IMR-90 (cell line): ENCODE measurements at places on chromosomes 5 and 9. TPM values are rescaled to one million over a fixed set of nuclear protein-coding genes. Genes with fewer than 3 reads are reported as not detected.

The WWC1 gene
- total RNA-seq: 9.1 and 10.3 TPM in 2 replicates

The TMOD1 gene
- 0.18 and 0.28 TPM in 2 replicates for total RNA-seq

The SLC24A2 gene
- not detected in 2 replicates for total RNA-seq

The PCDHA8 gene
- total RNA-seq: under 0.01 TPM in 1 of 2 replicates, not detected in the other

The FBP1 gene
- not detected in 2 replicates for total RNA-seq

The CHD1 gene
- total RNA-seq: 33.7 and 61.7 TPM in 2 replicates

The DMGDH gene
- under 0.01 and 0.18 TPM in 2 replicates for total RNA-seq

The C5orf46 gene
- total RNA-seq: not detected in 2 replicates

The SLC34A3 gene
- not detected in 2 replicates for total RNA-seq

The JMY gene
- total RNA-seq: 3.2 and 5.6 TPM in 2 replicates

The PCDHB16 gene
- total RNA-seq: 0.18 and 0.56 TPM in 2 replicates

The IL33 gene
- total RNA-seq: not detected in 2 replicates

The SPATA6L gene
- total RNA-seq: 0.18 and 0.28 TPM in 2 replicates

GRCh38 chr5:4295663-4296339 lies 700.2 kb downstream of the IRX1 start:
- no peak for DNase-seq

GRCh38 chr5:154242442-154242841 lies 51.9 kb downstream of the GALNT10 start:
- no peak for DNase-seq

- DNase-seq: no peak
These were observed 7.2 kb downstream of the ZNF354B start for GRCh38 chr5:178866946-178867345.

DNA sequence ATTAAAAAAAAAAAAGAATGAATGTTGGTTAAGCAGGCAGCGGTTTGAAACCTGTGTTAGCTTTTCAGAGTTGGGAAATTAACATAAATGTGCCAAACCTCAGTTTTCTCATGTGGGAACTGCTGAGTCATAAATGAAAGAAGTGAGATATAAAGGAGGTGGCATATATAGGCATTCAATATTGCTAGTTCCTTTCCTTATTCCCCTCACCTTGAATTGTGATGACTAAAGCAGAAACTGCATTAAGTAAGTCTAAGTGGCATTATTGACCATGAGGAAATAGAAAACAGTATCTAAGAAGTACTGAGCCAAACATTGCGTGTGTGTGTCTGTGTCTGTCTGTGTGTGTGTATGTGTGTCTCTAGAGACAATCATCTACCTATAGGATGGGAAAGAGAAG lies 691.2 kb downstream of the TLR4 start:
- no peak for DNase-seq

DNA sequence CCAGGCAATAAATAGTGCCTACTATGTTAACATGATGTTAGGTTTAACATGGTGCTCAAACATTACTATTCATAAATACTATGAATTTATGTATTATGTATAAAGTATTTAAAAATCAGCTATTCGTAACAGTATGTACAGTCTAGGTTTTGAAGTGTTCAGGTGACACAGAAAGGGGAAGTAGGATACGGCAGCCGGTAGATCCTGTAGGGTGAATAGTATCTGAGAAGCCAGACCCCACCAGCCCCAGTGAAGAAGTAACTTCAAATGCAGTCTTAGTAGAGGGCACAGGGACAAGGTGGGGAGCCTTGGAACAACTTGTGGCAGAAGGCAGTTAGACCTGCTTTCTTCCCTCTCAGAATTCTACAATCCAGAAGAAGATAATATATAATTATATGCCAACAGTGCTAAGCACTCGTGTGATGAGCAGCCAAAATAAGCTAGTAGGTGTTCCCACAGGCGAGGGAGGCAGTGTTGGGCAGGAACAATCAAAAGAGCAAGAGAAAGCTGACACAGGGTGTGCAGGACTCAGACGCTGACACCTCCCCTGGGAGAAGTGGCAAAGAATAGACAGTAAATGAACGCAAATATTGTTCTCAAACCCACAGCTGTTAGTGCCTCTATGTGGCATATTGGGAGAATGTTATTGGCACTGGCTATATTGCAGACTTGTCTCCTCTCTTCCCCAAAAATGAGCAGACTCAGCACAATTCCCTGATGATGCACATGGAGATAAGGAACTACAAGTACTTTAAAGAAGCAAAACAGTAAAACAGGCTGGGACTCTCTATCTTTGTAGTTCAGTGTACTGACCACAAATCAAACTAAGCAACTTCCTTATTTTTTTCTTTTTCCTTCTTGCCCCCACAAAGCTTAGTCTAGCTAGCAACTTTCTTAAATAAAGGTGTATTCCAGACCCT lies 4.6 kb downstream of the ZNF367 start:
- no peak for DNase-seq

- DNase-seq: peak; percentile 83
These were observed 241.4 kb downstream of the ARHGAP26 start for GRCh38 chr5:143011585-143011984.

- DNase-seq: no peak
These were observed 126.0 kb downstream of the SLIT3 start for GRCh38 chr5:169174923-169175322.

DNA sequence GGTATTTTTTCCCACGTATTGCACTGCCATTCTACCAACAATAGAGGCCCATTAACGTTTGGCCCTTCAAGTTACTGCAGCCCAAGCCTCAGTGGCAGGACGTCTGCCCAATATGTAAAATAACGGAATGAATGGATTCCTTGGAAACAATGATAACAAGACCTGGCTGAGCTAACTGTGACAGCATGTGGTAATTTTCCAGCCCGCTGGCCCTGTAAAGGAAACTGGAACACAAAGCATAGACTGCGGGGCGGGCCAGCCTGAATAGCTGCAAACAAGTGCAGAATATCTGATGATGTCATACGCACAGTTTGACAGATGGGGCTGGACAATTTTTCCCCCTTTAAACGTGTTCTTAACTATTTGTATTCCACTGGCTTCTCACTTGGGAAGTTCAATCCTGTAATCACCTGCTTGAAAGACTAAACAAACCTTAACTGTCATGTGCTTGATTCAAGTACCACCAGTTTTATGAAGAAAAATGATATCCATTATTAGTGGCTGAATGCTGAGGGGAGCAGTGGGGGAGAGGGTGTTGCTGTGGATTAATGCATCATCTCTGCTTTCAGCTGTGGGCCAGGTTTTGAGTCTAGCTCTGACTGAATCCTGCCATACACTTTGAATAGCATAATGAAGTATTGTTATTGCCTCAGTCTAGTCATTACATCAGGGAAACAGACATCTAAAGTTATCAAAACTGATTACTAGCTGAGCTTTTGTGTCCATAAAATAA lies 323.9 kb downstream of the TMEM161B start:
- DNase-seq: no peak

GRCh38 chr5:33303579-33304095 lies 137.1 kb upstream of the TARS1 start:
- DNase-seq: no peak

DNA sequence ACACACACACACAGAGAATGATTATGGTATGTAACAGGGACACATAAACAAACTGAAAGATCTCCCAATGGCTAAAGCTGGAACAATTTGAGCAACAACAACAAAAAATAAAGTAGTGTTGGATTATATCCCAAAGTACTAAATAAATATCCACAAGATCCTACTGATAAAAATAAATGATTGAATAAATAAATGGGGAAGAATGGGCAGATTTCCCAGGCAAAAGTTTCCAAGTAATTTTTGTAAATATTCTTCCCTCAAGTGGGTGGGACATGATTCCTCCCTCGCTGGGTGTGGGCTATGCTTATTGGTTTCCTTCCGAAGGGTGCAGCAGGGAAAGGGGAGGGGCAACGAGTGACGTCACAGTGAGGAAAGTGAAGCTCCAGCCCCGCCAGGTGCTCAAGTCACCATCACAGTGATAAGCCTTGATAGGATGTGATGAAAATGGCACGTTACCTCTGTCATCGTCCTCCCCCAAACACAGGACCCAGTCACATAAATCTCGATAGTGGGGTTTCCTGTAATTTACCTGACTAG lies 295.3 kb downstream of the DRD1 start:
- no peak for DNase-seq

DNA sequence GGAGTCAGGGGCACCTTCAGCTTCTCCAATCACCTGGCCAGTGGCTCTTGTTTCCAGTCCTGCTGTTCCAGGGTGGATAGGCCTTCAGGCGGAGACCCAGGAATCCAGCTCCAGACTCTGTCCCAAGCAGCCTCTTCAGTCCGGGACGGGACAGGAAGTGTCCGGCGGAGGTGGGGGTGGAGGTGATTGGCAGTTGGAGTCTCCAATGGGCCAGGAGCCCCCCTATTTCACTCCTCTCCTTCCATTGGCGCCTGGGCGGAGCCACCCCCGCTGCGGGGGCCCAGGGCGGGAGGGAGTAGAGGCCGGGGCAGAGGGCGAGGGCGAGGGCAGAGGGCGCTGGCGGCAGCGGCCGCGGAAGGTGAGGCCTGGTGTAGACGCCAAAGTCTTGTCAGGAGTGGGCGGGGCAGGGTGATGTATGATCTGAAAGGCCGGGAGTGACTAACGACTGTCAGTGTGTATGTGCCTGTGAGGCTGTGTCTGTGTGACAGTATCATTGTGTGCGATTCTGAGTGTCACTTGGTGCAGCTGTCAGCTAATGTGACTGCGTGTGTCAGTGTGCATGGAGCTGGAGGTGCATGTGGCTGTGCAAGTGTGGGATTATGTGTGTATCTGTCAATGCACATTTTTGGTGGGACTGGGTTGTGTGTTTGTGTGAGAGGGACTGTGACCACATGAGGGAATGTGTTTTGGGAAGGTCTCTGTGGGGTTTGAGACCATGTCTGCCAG lies at the start of gene IL11RA:
Gene IL11RA (plus strand): TSS at position 310 of the 726 bp plus-strand sequence. CDS start 3,033 bp downstream, outside the sequence.
- DNase-seq: peak; percentile 84

GRCh38 chr5:114447084-114447773 lies 85.4 kb downstream of the KCNN2 start:
- DNase-seq: peak; percentile 3

GRCh38 chr9:111649016-111649415 lies 12.4 kb upstream of the GNG10 start:
- no peak for DNase-seq

- no peak for DNase-seq
These were observed 16.1 kb downstream of the PCSK5 start for GRCh38 chr9:75906531-75906930.

DNA sequence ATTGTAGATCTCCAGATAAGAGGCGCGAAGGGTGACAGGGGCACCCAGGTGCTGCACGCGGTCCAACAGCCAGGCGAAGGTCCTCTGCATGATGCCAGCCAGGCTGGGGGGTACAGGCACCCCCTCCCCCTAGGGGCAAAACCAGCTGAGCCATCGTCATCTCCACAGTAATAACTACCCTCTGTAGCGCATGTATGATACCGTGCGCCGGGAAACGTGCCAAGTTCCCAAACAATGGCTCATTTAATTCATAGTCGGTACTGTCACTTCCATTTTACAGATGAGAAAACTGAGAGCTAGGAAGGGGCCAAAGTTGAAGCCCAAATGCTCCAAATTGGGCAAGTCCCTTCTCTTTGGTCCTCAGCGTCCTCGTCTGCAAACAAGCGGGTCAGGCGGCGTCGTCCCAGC lies 1.5 kb downstream of the KIF12 start:
- DNase-seq: no peak

GRCh38 chr9:34884747-34885189 lies 73.3 kb upstream of the PHF24 start:
- no peak for DNase-seq

GRCh38 chr5:136811551-136811950 lies 446.2 kb upstream of the TRPC7 start:
- peak; percentile 86 for DNase-seq

DNA sequence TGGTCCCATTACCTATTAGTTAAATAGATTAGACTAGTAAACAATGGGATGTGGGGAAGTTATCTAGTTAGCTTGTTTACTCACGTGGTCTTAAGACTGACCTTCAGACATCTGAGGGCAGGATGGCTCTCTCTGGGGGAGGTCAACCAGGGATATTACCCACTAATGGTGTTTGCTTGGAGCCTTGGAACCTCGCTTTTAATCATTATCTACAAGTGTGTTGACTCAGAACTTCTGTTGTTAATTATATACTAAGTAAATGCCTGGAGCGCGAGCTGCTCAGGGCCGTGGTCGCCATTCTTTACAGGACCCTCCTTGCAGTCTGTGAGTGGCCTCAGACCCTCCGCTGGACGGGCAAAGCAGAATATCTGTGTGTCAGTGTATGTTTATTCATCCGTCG lies 48.5 kb upstream of the ZNF354A start:
- no peak for DNase-seq

DNA sequence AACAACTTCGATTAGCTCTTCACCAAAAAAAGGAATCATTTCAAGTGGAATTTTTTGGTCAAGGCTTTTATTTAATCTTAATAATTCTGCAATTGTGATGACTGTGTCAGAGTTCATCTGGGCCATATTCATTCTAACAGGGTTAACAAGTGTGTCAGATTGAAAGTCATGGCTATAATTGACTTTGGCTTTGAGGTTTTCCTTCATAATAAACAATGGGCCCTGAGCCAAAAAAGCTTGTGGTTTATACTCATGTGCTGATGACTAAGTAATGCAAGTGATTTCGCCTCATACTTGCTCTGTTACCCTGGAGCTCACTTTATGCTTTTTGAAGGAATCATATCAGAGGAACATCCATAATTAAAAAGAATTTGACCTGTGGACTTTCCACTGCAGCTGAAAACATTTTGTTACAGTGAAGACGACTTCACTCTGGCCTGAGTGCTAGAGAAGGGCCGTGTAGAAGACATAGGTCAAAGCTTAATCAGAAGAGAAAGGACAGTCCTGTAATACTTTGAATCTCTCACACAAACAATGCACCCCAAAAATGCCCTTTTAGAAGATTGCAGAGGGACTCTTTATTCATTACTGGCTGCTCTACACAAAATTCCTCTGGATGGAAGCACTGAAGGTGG lies 101.7 kb downstream of the GDNF start:
- peak; percentile 93 for DNase-seq

GRCh38 chr9:445033-445432 lies 230.4 kb downstream of the DOCK8 start:
- no peak for DNase-seq

DNA sequence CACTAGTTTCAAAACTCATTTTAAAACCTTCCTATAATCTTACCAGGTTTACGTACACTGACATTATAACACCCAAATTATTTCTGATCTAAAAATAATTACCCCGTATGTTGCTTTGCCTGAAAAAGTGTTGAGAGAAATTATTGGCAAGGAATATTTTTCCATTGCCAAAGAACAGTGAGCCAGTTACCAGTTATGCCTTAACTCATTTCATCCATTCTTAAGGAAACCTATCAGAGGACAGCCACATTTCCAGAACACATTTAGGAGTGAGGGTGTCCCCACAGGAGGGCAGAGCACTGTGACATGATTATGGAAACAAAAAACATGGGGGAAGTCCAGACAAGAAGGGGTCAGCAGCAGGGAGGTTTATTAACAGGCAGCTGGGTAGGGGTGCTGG lies 52.2 kb downstream of the GABBR2 start:
- DNase-seq: no peak

DNA sequence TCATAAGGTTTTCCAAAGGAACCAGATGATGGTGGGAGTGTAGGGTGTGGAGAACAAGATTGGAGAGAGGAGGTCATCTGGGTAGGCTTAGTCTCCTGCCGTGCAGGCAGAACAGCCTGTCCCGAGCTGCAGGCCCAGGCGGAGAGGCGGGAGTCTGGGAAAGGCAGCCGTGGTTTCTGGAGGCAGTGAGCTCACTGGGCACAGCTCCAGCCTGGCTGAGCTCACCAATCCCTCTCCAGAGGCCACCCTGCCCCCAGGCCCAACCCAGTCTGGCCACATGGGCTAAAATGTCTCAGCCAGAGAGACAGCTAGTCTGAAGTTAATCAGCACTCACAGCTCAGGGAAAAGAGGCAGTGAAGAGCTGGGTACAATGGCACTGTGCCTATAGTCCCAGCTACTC lies 12.3 kb downstream of the P4HA2 start:
- peak; percentile 98 for DNase-seq

- no peak for DNase-seq
These were observed 78.8 kb downstream of the HMCN2 start for GRCh38 chr9:130344366-130344765.

GRCh38 chr9:81898851-81899250 lies 29.4 kb upstream of the SPATA31D4 start:
- DNase-seq: peak; percentile 73
